Mesenteric fat pad (tissue), 1 donor: ENCODE measurements at places on chromosomes 3 and 15. TPM values are rescaled to one million over a fixed set of nuclear protein-coding genes. Genes with fewer than 3 reads are reported as not detected.

DNA sequence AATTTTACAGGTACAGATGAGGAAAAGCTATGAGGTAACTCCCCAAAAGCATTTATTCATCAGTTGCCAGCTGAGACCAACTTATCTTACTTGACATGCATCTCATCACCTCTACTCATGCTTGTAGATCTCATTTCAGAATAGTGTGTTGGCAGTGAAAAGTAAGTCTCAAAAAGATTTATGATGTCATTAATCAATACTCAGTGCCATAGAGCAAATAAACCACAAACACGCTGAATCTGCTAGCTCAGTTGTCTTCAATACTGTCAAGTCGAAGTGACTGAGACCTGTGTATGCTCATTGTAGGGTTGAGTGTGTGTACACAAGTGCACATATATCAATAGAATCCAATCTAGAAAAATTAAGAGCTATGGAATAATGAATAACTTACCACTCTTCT is 413.5 kb downstream of the CNTN3 start:
- DNase-seq, result no peak

DNA sequence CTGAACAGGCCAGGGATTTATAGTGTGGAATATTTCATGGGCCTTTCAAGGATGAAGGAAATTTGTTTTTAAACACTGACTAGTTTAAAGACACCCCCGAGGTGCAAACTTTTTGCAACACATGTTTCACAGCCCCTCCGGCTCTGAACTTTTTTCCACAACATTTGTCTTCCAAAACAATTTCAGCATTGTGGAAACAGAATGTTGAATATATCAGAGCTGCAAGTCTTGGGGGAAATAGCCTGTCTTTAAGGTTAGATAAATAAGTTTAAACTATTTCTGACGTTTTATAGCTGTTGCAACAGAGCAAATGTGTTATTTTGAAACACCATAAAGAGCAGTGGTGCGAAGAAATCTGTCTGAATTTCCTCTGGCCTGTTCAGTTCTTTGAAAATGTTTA is 229.2 kb upstream of the GOLGA6L4 start:
- no peak for DNase-seq

GRCh38 chr3:47022641-47023071 is 43.2 kb downstream of the NBEAL2 start:
- DNase-seq, result no peak

DNA sequence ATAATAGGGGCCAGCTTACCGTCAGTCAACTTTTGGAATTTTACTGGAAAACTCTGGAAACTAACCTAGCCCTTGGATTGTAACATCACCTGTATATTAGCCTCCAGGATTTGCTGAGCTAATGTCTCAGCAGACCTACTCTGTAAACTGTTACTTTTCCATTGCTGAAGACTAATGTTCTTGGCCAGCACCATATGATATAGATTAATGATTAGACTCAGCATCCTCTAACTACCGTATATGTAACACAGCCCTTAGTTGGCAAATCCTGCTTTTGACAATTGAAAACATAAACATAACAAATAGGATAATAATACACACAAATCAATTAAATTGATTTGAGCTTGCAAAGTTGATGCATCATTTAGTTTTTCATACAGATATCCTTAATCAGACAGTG is 26.6 kb upstream of the GBE1 start:
- no peak for DNase-seq

GRCh38 chr3:188108703-188109412 is 45.1 kb upstream of the LPP start:
- DNase-seq, result no peak

DNA sequence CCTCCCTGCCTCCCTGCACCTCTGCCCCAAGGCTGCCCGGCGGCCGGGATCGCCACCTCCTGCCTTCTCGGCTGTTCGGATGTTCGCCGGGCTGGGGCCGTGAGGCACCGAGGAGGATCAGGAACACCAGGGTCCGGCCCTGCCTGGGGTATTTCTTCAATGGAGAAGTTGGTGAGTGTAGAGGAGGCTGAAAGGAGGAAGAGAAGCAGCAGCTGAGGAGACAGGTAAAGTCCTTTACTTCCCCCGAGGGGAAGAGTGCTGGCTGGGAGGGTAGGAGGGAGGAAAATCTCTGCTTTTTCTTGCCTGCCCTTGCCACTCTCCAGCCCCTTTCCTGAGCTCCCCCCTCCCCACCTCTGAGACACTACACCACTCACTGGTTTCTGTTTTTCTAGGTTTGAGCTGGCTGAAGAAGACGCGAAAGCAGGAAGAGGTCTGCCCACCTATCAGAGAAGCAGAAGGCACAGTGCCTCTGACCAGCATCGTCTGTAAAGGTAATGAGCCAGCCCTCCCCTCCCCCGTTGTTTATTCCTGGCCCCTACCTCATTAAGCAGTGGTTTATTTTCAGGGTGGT is 519 bp downstream of the ASB7 start:
- DNase-seq, result no peak

KLF15 gene
- total RNA-seq, result 53.8 TPM

ANKRD63 gene
- not detected for total RNA-seq

DNA sequence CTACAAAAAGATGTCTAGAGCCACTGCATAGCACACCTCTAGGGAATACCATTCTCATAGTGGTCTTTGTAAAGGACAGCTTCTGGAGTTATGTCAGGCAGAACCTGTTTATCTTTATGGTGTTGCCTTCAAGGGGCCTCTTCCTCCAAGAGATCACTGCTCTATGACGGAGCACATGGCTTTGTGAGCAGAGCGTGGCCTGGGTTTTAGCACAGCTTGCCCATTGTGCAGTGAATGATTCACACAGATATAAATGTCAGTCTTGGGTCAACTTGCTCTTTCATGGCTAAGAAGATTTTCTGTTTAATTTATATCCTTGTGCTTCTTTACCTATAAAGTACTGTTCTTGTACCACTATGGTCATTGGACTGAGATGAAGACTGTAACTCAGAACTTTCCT is 41.5 kb upstream of the RBMS3 start:
- DNase-seq, result no peak

DNA sequence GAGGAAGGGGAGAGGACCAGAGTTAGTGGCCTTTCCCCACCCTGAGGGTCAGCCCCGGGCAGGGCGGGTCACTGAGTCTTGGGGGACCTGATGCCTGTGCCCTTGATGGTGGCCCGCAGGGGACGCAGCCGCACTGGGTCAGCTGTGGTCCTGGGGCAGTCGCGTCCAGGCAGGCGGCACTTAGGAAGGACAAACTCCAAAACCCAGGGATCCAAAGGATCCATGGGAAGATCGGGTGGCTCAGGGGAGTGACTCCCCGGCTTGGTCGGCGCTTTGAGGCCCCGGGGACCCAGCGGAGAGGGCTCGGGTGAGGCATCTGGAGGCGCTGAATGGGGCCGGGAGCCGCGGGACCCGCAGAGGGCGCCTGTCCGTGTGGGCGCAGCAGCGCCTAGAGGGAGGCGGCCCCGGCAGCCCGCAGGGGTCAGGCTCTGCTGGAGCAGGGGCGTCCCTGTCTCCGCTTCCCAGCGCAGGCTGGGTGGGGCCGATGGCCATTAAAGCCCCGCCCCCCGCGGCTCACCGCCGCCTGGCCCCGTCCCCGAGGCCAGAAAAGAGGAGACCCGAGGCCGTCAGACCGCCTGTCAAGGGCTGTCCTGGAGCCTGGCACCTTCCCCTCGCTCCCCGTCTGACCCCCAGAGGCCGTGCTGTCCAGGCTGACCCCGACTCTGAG is 17.5 kb downstream of the CIDEC start:
- no peak for DNase-seq

PRSS50 gene
- not detected for total RNA-seq

DNA sequence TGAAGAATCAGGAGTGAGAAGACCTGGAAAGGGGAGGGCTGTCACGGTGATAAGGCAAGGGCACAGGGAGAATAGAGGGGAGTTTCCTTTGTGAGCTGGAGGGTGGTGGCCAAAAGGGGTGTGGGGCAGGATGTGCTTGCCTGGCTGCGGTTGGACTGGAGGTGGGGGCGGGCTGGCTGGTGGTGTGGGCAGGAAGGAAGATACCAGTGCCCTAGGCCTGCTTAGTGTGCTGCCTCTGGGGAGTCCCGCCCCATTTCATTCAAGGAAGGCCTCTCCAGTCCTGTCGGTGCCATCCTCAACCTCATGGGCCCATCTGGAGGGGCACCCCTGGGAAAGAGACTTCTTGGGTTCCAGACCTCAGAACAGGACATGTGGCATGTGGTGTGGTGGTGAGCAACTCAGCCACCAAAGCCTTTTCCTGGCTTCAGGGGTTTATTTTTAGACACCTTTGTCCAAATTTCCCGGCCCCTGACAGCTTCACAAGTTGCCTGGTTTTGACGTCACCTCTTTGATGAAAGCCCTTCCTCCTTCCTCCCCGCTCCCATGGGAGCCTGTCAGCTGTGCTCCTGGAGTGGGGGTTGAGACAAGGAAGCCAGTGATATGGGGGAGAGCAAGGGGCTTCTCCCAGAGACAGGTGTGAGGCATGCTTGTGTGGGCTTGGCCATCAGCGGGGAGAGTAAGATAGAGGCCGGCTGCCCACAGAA is 15.6 kb downstream of the TEX264 start:
- DNase-seq, result no peak

- no peak for DNase-seq
Observed at GRCh38 chr3:18420555-18420954, 4.6 kb downstream of the SATB1 start.

DLG1 gene
- total RNA-seq, result 68.5 TPM

DNA sequence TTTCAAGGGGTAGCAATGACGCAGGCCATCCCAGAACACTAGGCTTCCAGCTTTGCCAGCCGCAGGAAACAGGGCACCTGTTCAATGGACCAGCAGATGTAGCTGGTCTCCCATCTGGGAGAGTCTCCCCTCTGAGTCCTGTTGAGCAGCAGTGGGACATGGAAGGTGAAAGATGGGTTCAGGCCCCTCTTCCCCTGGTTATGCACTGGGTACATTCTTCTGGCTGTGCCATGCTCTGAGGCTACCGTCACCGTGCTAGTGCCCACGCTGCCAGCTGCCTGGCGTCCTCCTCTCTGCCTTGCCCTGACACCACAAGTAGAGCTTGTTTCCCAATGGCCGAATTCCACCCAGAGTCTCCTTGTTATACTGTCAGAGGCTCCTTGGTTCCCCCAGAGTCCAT is 63.1 kb downstream of the TLE3 start:
- no peak for DNase-seq

DNA sequence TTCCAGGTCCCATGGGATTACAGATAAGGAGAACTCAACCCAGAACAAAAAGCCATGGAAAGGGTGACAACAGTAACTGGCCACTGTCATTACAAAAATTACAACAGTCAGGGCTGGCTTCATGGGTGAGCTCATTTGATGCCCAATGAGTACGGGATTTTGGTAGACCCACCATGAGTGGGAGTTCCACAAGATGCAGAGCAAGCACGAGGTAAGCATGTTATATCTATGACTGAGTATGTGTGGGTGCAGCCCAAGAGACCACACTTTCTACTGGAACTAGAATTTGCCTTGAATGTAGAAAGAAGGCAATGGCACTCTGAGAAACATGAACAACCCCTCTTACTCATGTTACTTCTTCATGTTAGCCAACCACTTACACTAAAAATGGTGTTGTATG is 83.3 kb downstream of the IGF2BP2 start:
- no peak for DNase-seq

- DNase-seq, result no peak
Observed at GRCh38 chr3:13045904-13046568, 27.2 kb downstream of the IQSEC1 start.

DNA sequence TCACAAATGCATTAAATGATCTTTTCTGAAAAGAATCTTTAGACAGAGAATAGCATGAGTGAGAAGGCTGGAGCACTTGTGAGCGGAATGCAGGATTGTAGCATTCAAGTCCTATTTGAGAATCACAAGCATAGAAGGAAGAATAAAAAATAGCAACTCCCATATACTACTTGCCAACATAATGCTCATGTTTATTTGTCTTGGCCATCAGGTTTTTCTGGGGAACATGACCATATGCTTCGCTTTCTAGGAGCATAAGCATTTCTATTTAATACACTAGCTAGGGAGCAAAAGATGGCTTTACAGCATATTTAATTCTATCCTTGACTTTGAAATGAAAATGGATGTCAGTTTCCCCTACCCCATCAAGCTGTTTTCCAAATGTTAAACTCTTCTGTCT is 170.3 kb upstream of the MITF start:
- no peak for DNase-seq

DNA sequence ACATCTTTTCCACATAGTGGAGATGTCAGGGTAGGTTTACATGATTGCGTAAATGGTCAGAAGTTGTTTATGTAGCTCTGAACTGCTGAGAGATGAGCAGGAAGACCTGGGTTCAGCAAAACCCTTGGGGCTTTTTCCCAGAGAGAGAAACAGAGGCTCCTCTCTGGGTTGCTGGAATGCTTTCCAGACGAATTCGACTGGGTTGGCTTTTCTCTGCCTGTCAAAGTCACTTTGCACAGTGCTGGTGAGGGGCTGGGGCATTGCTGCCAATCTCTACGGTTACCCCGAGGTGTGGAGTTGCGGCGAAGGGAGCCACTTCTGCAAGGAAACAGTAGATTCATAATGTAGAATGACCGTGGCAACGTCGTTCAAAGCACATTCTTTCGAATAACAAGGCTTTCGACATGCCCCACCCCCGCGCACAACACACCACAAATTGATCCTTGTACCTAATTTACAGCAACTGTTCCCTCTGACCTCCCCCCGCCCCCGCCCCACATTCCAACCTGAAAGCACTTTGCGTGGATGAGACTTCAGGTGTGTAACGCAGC is 950 bp upstream of the CNTN4 start:
- no peak for DNase-seq

DNA sequence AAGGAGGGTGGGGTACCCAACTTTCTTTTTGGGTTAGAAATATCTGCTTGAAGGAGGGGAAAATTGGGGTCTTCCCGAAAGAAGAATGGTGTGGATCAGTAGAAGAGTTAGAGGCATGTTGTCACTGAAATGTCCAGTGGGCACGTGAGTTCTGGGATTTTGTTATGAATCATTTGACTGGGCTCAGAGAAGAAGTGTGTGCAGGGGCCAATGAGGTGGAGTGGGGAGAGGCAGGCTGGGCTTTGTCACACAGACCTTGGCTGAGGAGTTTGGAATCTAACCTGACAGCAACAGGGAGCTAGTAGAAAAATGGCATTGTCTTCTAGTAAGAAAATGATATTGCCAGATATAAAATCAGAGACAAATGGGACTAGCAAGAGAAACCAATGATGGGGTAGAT is 436.8 kb downstream of the MFSD1 start:
- no peak for DNase-seq

GRCh38 chr15:42375941-42376340 is 16.6 kb downstream of the CAPN3 start:
- no peak for DNase-seq

DNA sequence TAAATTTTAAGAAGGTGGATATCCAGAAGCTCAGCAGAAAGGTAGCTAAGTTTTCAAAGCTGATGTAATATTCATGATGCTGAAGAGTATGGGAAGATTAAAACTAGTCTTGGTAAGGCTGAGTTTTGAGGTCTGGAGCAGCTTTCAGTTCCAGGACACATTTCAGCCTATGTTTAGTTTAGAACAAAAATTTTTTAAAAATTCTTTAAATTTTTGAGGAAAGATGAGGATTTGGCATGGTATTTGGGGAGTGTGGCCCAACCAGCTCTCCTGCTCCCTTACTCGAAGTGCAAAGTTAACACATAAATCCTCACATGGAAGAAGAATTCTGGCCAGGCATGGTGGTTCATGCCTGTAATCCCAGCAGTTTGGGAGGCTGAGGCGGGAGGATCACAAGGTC is 1039.1 kb downstream of the NAALADL2 start:
- DNase-seq, result no peak

GRCh38 chr3:32685543-32686185 is 676 bp downstream of the CNOT10 start:
- no peak for DNase-seq
